ENCODE measurements at places on chromosomes 2 and 18. TPM values are rescaled to one million over a fixed set of nuclear protein-coding genes. Genes with fewer than 3 reads are reported as not detected.

The CROCC2 gene
- not detected for total RNA-seq

The RAMP1 gene
- 21.7 TPM for total RNA-seq

The ZNF396 gene
- 0.78 TPM for total RNA-seq

The SNTG2 gene
- not detected for total RNA-seq

The SERPINB7 gene
- total RNA-seq, result not detected

The IL36RN gene
- total RNA-seq, result not detected

The OXER1 gene
- total RNA-seq, result 0.13 TPM

The SLC40A1 gene
- total RNA-seq, result 2.3 TPM

The RTKN gene
- total RNA-seq, result 15.7 TPM

The DIS3L2 gene
- 14.6 TPM for total RNA-seq

The SGO2 gene
- total RNA-seq, result 9.1 TPM

The CAPG gene
- 108 TPM for total RNA-seq
